ENCODE measurements at places on chromosomes 7 and 10. TPM values are rescaled to one million over a fixed set of nuclear protein-coding genes. Genes with fewer than 3 reads are reported as not detected.

Gene CALN1
- not detected for total RNA-seq

Gene AS3MT
- total RNA-seq = not detected

Gene CYP2W1
- not detected for total RNA-seq

DNA sequence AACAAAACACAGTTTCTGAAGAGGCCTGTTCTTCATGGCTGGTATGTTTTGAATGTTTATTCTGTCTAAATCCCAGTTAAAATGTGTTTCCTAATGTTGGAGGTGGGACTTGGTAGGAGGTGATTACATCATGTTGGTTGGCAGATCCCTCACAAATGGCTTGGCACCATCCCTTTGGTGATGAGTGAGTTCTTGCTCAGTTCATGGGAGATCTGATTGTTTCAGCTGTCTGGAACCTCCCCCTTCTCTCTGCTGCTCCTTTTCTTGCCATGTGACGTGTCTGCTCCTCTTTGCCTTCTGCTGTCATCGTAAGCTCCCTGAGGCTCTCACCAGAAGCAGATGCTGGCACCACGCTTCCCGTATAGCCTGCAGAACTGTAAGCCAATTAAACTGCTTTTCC lies 383.6 kb upstream of the TPK1 start:
- H3K36me3 ChIP-seq = no peaks in the 10 kb centered on the region
- no peak overlapping the region for H3K27ac ChIP-seq
- DNase-seq = no peak
- no peak overlapping the region for H3K4me3 ChIP-seq
- H3K4me1 ChIP-seq = no peaks in the 10 kb centered on the region

GRCh38 chr7:139701908-139702307 lies 75.9 kb downstream of the HIPK2 start:
- DNase-seq = no peak
- H3K27ac ChIP-seq = no peak overlapping the region
- H3K4me3 ChIP-seq = no peak overlapping the region

DNA sequence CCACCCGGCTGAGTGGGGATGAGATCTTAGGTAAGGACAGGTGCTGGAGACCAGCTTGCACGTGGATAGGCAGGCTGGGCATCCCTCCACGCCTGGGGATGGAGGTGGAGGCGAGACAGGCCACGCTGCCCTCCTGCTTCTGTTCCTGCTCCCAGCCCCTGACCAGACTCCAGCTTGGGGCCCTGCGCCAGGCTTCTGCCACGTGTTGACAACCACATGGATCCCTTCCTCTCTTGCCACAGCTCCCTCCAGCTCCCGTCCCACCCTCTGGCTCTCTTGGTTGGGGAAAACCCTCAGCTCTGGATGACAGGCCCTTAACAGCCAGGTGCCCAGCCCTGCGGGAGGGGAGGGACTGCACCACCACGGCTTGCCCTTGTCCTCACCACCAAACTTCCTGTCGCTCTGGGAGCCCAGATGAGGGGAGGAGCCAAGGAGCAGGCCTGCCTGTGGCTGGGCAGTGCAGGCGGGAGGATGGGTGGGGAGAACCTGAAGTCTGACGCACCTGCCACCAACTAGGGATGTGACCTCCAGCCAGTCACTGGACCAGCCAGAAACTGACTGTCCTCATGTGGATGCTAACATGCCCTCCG lies 36.0 kb downstream of the KCNH2 start:
- no peak for DNase-seq
- peaks cover 36% of the 10 kb centered on the region for H3K4me1 ChIP-seq

GRCh38 chr7:36021367-36021766 lies 131.7 kb upstream of the EEPD1 start:
- no peak for DNase-seq
- no peaks in the 10 kb centered on the region for H3K27me3 ChIP-seq
- H3K36me3 ChIP-seq = no peaks in the 10 kb centered on the region
- no peak overlapping the region for H3K27ac ChIP-seq

- H3K27ac ChIP-seq = no peak overlapping the region
- H3K4me1 ChIP-seq = no peaks in the 10 kb centered on the region
- no peaks in the 10 kb centered on the region for H3K27me3 ChIP-seq
- H3K36me3 ChIP-seq = no peaks in the 10 kb centered on the region
Measured at GRCh38 chr7:26543951-26544350, 252.3 kb downstream of the SNX10 start.

DNA sequence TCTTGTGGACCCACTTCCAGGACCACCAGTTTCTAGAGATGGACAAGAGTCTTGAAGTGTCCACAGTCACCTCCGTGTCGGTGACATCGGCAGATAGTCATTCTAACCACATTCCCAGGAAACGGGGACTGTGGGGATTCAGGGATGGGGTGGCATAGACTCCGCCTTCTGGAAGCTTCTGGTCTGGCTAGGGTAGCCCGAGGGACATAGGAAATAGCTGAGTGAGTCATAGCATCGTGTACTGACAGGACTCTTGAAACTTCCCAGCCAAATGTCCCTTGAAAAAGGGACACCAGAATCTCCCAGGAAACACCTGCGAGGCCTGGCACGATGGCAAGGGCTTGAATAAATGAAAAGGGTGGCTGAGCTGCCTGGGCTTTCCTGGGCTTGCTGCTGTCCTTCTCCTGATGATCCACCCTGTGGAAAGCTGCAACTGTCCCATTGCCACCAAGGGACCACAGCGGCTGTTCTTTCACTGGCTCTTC lies 84.1 kb upstream of the LRRC4 start:
- no peak overlapping the region for H3K4me3 ChIP-seq
- H3K27ac ChIP-seq = no peak overlapping the region
- no peaks in the 10 kb centered on the region for H3K36me3 ChIP-seq
- peaks cover 12% of the 10 kb centered on the region for H3K4me1 ChIP-seq
- DNase-seq = peak; percentile 12

DNA sequence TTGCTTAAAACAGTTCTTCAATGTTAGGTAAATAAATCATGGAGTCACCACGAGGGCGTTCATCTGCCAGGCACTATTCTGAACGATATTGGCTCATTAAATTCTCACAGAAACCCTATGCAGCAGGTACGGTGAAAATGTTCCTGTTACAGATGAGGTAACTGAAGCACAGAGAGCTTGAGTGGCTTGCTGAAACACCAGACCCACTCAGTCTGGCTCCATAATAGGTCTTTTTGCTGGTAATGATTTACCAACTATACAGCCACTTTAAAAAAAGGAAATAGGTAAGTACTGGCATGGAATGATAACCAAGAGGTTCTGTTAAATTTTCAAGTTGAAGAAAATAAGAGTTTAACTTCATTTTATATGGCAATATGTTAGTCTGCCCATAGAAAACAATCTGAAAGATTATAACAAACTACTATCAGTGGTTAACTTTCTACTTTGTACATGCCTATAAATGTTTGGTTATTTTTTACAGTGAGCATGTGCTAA lies 1.3 kb upstream of the TM9SF3 start:
- H3K4me1 ChIP-seq = peaks cover 18% of the 10 kb centered on the region
- no peaks in the 10 kb centered on the region for H3K27me3 ChIP-seq
- no peaks in the 10 kb centered on the region for H3K36me3 ChIP-seq
- peak overlapping the region; percentile 83 for H3K4me3 ChIP-seq
- H3K27ac ChIP-seq = peak overlapping the region; percentile 100

All from naive thymus-derived CD4-positive, alpha-beta T cell (primary cell).